ENCODE measurements at places on chromosomes 16 and 17.

DNA sequence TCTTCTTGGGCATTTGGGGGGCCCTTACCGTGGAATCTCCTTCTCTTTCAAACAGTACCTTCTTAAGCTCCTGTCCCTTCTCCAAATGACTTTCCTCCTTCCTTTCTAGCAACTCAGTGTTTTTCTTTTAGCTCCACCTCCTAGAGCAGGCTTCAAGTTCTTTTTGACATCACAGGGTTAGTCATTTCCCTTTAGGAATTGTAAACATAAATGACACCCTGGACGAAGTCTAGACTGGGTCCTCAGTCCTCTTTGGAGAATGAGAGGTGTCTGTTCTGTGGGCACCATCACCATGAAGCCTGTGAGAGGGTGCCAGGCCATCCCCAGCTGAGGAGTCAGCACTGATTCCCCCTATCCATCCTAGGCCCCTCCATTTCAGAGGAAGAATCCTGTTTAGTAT lies 94.7 kb downstream of the SALL1 start:
- DNase-seq = no peak

DNA sequence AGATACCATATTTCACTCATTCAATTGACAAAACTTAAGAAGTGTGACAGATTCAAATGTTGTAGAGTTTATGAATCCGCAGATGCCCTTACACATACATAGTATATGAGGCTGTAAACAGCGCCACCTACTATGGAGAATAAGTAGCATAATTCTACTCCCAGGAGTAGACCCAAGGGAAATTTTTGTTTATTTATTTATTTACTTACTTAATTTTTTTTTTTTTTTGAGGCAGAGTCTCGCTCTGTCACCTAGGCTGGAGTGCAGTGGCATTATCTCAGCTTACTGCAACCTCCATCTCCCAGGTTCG lies 35.5 kb downstream of the GAN start:
- no peak for DNase-seq

DNA sequence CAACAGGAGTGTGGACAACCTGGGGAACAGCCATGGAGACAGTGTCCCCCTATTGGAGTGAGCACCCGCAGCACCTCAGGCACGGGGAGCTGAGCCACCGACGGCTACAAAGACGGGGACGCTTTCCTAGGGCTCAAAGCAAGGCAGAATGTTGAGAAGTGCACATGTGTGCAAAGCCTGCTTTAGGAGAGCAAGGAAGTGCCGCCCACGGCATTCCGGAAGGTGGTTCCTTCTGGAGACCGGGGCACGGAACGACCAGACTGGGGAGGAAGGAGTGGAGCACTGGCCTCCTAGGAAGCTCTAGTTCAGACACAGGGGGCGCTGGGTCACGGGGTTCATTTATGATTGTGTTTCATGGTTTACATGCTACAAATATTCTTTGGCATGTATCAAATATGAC lies 52.2 kb downstream of the TBC1D16 start:
- DNase-seq = peak; percentile 18

DNA sequence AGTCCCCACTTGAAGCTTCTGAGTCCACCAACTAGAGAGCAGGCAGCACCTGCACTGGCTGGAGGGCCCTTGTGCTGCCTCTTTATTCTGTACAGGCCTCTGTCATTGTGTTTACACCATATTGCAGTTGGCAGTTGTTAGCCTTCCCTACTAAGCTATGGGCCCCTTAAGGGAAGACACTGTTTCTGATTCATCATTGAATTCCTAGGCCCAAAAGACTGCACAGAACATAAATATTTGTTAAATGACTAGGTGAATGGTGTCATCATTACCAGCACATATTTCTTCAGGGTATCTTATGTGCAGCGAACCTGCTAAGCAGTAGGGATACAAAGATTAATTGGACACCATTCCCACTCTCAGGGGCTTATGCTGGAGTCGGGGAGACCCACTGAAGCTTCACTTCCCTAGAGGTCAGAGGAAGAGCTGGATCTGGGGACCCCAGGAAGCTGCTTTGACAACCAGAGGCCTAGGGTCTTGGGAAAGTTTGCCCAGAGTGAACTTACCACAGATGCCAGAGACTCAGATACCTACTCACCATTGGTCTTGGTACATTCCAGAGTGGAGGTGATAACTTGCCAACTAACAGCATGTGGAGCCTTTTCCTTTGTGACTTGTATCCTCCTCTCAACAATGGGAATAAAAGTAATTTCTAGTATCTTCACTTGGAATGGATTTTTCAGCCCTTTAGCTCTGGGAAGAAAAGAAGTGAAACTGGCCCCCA lies 28.7 kb upstream of the DDX52 start:
- DNase-seq = no peak

DNA sequence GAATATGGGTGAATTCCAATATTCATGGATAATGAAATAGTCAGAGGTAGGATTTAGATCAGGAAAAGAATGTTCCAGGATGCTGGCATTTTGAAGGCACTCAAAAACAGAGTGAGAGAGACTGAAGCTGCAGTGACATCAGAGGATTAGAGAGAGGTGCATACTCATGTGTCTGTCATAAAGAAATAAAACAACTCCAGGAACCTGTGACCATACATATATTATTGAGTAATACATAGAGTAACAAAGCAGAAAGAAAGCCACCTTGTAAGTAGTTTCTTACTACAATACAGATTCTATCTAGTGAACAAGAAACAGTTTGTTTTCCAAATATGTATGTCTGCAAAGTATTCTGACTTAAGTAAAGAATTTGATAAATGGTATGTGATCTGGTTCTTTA lies 62.3 kb upstream of the PHOSPHO1 start:
- no peak for DNase-seq

GRCh38 chr16:54178478-54178976 lies 108.1 kb downstream of the IRX3 start:
- DNase-seq = peak; percentile 82

GRCh38 chr16:67486805-67487204 lies 3.5 kb upstream of the AGRP start:
- no peak for DNase-seq

GRCh38 chr17:58411408-58411894 lies 5.9 kb downstream of the RNF43 start:
- no peak for DNase-seq

DNA sequence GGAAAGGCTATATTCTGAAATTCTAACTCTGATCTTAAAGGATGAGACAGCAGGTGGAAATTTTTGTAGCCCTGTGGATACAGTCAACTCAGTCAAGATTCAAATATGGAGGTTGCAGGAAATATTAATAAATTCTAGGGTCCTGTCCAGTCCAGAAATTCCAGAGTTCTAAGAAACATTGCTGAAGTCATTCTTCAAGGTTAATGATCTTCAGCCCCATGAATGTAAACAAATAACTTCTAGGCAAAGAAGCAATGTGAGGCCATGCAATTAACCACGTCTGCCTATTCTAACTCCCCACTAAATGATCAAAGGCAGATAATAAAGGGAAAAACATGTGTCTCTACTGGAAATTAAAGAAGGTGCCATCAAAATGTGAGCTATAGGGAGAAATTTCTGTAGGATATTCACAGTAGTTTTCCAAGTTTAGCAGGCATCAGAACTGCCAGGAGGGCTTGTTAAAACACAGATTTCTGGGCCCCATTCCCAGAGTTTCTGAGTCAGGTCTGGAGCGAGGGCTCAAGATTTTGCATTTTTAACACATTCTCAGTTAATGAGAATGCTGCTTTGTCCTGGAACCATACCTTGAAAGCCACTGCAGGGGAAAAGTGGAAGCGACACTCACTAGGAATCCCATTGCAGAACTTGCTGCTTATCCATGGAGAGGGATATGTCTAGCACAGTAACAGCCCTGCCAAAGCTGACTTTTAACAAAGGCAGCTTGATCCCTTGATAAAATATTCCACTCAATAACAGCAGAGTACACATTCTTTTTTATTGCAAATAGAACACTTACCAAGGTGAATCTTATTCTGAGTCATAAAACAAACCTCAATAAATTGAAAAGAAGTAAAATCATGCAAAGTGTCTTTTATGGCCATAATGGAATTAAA lies 61.8 kb downstream of the DNAH3 start:
- DNase-seq = no peak

DNA sequence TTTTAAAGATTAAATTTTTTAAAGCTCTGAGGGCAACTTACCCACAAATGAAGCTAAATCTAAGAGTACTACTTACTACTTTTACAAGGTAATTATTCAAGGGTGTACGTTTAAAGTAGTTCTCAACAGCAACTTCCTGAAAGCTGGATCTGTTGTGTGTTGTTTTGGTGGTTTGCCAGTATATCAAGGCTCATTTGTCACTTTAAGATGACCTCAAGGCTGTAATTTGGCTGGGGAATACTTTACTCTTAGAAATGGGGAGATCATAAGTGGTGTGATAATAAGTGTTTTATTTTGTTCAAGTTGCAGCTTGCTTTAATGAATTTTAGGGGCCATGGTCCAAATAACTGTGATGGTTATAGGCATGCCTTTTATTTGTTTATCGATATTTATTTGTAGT lies 30.4 kb downstream of the AP2B1 start:
- no peak for DNase-seq

DNA sequence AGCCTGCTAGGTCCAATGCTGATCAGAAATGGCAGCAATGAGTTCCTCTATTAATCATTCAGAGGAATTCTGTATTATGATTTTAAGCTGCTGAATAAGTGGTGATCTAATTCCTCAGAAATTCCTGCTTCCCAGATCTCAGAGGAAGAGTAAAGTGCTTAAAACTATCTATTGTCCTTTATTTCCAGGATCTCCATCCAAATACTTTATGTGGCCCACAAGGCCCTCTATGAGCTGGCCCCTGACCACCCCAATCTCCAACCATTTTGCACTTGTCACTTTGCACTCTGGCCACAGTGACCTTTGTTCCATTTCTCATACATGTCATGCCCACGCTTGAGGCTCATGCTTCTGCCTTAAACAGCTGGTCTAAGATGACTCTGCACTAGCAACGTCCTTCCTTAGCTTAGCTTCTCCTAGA lies 93.7 kb downstream of the CA10 start:
- DNase-seq = no peak

- DNase-seq = no peak
These were observed 41.3 kb downstream of the GAS7 start for GRCh38 chr17:10156948-10157607.

DNA sequence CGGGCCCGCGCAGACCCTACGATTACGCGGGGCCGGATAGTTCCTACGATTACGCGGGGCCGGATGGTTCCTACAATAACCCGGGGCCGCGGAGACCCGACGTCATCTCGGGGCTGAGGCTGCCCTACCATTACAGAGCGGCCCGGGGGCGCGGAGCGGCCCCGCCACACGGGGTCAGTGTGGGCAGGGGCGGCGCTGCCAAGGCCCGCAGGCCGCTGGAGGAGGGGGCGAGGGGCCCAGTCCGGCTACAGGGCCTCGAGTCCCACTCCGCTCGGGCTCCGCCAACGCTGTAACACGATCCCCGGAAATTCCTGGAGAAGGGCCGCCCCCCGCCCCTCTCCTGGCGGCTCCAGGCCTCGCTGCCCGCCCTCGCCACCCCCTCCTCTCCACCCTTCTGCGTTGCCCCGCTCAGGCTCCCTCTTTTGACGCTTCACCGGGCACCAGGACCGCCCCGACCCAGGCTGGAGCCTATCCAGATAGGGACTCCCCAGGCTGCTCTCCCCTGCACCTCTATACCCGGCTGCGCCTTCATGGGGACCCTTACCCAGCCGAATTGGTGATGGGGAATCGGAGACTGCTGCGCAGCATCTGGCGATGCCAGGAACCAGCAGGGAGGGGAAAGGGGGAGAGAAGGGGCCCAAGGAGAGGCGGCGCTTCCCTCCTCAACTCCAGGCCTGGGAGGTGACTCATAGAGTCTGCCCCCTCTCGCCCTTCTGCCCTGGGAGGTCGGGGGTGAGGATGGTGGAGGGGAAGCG lies at the start of gene RAB34:
Gene RAB34, minus strand, starts transcription at position 291 of the 755 bp plus-strand sequence. CDS start 602 bp downstream, outside the sequence.
- no peak for DNase-seq

GRCh38 chr17:18981642-18982424 lies 22.7 kb downstream of the FAM83G start:
- DNase-seq = no peak

- DNase-seq = peak; percentile 60
These were observed 9.5 kb upstream of the TEKT3 start for GRCh38 chr17:15350777-15351477.

- no peak for DNase-seq
These were observed 6.6 kb upstream of the LIMD2 start for GRCh38 chr17:63706336-63707082.

- no peak for DNase-seq
These were observed 8.3 kb downstream of the CDH16 start for GRCh38 chr16:66910175-66910940.

DNA sequence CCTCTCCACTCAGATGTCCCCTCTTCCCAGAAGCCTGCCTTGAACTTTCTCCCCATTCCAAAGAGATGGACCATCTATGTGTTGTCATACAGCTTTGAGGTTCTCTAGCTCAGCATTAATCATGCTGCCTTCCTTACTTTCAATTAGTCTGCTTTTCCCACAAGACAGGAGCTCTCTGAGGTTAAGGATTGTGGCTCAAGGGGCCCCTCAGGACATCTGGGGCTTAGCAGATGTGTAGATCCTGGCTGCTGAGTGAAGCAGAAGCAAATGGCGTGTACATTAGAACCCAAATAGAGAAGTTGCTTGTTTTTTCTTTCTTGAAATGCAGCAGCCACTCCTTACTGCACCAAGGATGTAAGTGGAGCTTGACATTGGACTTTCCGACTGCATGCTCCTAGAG lies 330.5 kb upstream of the TNRC6C start:
- no peak for DNase-seq

GRCh38 chr17:61833536-61834193 lies 29.7 kb downstream of the BRIP1 start:
- no peak for DNase-seq

DNA sequence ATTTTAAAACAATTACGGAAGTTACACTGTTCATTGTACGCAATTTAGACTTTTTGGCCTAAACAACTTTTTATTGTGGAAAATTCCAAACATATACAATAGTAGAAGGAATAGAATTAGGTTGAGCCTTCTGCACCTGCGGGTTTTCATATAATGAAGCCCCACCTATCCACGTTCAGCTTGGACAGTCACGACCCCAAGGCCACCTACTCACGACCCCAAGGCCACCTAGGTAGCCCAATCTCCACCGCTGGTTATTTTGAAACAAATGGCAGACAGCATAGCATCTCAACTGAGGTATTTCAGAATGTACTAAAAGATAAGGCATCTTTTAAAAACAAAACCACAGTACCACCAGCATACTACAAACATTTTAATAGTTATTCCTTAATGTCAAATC lies 631 bp downstream of the NLRC5 start:
- no peak for DNase-seq

- DNase-seq = no peak
These were observed 89.3 kb downstream of the IRF8 start for GRCh38 chr16:85988306-85988705.

DNA sequence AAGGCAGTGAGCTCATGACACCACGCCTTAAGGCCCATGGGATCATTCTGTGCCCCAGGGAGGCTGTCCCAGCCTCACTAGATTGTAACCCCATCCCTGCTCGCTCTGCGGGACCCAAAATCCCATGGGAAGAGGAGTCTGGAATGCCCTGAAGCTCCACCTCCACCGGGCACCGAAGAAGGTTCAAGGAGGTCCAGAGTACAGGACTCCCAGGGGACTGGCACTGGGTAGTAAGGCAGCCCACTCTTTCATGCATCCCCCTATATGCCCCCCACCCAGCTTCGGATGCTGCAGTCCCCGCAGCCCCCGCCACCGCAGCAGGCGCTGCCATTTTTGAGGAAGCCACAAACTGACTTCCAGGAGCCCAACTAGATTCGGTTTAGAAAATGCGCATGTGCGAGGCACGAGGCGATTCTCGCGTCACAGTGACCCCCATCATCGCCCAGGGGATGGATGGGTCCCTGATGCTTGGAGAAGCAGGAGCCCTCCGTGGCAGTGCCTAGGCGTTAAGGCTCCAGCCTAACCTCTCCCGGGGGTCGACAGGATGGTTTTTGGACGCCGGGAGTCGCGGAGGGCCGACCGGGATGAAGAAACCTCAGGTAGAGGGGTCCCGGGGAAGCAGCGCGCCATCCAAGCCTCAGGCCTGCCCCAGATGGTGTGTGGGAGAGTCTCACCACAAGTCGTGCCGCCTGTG lies 1681.0 kb downstream of the TP53TG3F start:
- DNase-seq = no peak

Data from SK-N-SH (cell line).